ENCODE measurements at places on chromosomes 13 and 19.

GRCh38 chr19:5326986-5327623 is 13.5 kb downstream of the PTPRS start:
- DNase-seq: peak; percentile 43

- DNase-seq: no peak
These were observed 34.4 kb downstream of the VSTM1 start for GRCh38 chr19:54029301-54029700.

DNA sequence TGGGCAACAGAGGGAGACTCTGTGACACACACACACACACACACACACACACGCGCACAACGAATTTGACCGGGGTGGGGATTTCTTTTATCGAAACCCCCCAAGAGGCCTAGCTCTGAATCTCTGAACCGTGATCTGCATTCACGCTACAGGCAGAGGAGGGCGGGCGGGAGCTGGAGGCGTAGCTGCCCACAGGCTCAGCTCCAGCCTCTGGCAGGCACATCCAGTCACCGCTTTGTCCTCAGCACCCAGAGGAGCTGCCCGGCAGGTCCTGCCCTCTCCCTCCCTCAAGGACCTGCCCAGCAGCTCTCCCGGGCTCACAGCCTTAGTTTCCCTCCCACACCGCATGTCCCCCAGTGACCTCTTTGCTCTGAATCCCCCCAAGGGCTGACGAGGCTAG is 20.0 kb downstream of the CILP2 start:
- DNase-seq: no peak

DNA sequence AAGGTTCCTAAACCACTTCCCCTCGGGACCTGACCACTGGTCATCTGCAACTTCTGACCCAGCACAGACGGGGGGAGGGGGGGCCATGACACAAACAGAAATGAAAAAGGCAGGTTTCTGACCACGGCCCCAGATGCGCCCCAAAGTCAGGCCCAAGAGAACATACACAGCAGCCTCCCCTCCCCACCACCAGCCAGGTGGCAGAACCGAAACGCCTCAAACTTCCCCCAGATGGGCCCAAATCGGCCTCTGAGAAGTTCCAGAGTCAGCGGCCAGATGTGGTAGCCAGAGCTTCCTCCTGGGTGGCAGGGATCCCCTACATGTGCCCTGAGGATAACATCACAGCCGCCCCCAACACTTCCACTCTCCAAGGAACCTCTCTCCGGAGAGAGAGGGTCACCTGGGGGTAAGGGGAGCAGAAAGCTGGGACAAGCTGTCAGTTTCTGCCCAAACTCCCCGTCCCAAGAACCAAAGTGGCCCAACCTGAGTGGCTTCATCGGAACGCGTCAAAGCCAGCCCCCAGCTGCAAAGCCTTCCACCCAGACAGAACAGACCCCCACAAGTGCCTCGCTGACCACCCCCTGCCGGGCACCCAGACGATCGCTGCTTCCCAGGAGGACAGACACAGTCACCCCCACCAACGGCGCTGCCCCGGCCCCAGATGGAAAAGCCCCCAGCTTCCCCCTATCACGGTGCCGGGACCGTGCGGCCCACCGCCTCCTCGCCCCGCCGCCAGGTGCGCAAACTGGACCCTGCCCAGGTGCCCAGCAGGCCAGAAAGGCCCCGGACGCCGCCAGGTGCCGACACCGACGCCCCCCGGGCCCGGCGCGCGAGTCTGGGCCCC is 800 bp downstream of the ELL start:
- peak; percentile 75 for DNase-seq

DNA sequence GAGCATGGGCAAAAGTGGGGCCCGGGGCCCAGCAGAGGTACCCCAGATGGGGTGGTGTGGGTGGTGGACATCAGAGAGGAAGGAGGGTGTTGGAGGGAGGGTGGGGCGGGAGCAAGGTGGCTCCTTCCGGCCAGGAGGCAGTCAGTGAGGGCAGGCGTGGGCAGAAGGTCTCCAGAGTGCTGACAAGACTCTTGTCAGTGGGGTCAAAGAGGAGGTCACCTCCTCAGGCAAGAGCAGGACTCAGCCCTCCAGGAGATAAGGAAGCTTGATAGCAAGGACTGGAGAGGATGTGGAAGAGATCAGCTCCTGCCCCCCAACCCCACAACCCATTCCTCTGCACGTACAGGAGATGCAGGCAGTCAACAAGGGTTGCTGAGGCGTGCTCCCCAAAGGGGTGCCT is 9.8 kb downstream of the GJA3 start:
- no peak for DNase-seq

DNA sequence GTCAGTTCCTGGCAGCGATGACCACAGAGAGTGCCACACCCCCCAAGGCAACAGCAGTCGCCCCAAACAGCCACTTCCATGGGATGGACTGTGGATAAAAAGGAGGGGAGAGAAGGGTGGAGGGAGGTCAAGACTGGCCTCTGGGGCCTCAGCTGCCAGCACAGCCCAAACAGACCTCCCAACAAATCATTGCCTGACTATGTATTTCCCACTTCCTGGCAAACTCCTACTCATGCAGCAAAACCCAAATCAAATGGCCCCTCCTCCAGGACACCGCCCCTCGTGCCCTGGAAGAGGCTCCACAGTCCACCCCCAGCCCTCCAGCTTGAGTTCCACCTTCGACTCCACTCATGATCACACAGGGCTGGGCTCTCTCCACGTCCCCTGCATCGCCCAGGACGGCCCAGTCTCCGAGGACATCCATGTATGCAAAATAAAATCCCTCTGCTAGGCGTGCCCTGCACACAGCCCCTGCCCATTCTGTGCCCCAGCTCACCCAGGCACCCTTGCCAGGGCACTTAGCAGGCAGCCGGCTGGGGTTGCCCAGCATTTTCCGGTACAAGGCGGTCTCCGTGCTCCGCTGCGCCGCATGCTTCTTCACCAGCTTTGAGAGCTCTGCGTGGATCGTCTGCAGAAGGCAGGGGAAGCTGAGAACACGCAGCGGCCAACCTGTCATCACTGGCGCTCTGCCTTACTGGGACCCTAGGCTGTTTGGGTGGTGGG is 10.5 kb upstream of the ELL start:
- no peak for DNase-seq

- no peak for DNase-seq
These were observed 28.6 kb downstream of the PAK4 start for GRCh38 chr19:39154100-39154628.

- DNase-seq: no peak
These were observed 179.7 kb upstream of the ZNF507 start for GRCh38 chr19:32165750-32166149.

- DNase-seq: no peak
These were observed 167.5 kb upstream of the FREM2 start for GRCh38 chr13:38519229-38519911.
